ENCODE measurements at places on chromosomes 4 and X. TPM values are rescaled to one million over a fixed set of nuclear protein-coding genes. Genes with fewer than 3 reads are reported as not detected.

Gene MAEA
- 98.7 TPM for total RNA-seq

Gene IGFBP7
- total RNA-seq: 63.0 TPM

Gene SMIM10
- total RNA-seq: 0.64 TPM

Gene IQCM
- not detected for total RNA-seq

Gene NLGN3
- 17.9 TPM for total RNA-seq

Gene GAGE12J
- total RNA-seq: not detected

Gene C1GALT1C1
- total RNA-seq: 30.1 TPM

Gene ZXDB
- 7.1 TPM for total RNA-seq

- DNase-seq: no peak
Observed at GRCh38 chrX:68672581-68673318, 25.3 kb downstream of the STARD8 start.

DNA sequence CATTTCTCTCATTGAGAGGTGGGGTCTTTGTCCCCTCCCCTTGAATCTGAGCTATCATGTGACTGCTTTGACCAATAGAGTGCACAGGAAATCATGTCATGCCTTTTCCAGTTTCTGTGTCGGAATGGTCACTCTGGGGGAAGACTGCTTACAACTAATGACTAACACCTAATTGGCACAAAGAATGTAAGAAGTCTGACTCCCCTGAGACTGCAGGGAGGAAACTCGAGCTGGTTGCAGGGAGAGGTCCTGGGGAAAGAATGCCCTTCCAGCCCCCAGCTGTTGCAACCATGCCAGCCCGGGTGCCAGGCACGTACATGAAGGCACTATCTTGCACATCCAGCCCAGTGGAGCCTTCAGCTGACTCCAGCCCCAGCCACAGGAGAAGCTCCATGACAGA is 254.2 kb downstream of the DHX15 start:
- DNase-seq: no peak

- no peak for DNase-seq
Observed at GRCh38 chrX:2423282-2423681, 77.5 kb downstream of the DHRSX start.

- DNase-seq: no peak
Observed at GRCh38 chr4:162229670-162230069, 65.9 kb upstream of the FSTL5 start.

GRCh38 chr4:124529131-124529530 is 183.4 kb downstream of the ANKRD50 start:
- no peak for DNase-seq

DNA sequence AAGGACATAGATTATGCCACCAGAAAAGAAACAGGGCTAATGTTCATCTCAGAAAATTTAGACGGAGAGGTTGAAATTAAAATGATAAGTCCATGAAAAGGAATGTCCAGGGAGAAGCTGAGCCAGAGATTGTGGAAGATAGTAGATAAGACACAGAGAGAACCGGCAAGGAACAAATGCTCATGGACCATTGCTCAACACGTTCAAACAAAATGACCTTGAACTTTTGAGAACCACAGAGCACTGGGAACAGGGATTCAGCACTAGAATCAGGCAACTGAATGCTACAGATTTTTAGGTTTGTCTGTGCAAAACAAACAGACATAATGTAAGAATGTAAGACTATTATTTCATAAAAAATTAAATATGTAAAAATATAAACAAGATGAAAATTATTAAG is 206.3 kb downstream of the PDGFC start:
- DNase-seq: no peak

DNA sequence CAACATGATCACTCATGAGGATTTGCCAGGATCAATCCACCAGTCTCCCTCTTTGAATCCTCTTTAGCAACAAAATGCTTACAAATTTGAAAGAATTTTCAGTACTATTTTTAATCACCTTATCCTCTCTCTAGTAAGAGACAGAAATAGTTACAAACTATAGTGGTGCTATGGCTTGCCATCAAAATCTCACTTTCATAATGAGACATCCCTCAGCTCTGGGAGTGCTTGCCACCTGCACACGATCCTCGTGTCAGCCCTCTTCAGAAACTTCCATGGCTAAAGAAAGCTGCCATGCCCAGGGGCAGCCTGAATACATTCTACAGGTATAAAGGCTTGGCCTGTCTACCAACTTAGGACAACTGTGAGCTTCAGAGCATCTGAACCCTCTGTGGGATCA is 5.1 kb upstream of the DHX15 start:
- DNase-seq: no peak

GRCh38 chrX:48815266-48815665 is 11.0 kb upstream of the ERAS start:
- DNase-seq: no peak

- DNase-seq: no peak
Observed at GRCh38 chrX:51837451-51837850, 56.0 kb upstream of the MAGED1 start.

DNA sequence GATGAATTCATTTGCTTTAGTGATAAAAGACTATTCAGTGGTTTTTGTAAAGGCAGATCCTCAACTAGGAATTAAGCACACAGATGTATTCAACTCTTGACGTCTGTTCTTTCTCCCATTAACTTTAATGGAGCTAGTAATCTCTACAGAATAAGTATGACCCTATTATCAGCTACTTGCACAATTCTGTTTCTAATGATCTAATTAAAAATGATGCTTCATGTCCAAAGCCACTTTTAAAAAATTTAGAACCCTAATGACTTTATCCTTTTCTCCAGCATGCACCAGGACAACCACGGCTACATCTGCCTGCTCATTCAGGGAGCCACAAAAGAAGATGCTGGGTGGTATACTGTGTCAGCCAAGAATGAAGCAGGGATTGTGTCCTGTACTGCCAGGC is 85.4 kb downstream of the CBR4 start:
- DNase-seq: no peak

DNA sequence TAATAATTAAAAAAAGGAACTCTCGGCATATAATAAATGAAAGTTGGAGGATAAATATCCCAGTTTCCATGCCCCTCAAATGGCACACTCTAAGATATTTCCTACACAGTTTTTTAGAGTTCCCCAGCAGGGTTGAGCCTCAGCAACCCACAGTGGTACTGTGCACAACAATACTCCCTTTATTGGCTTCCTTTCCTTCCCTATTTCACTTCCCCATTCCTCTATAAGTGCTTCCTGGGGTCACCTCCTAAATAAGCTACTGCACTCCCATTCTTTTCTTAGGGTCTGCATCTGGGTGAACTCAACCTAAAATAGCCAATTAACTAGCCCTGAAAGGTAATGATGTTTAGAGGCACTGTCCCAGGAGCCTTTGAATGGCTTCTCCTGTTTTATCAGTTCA is 76.4 kb upstream of the NHS start:
- DNase-seq: no peak

- DNase-seq: no peak
Observed at GRCh38 chr4:1490011-1490653, 83.9 kb upstream of the NKX1-1 start.

- DNase-seq: no peak
Observed at GRCh38 chr4:38512840-38513239, 151.2 kb upstream of the KLF3 start.

DNA sequence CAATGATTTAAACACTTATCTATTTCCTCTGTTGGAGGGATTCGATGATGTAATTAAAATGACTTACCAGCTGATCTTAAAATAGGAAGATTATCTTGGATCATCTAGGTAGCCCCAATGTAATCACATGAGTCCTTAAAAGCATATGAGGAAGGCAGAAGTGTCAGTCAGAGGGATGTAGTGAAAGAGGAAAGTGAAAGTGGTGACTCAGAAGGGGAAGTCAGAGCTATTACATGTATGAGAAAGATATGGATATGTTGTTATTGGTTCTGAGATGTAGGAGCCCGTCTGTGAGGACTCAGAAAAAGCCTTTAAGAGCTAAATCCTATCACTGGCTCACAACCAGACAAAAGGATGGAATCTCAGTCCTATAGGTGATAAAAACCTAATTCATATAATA is 456.4 kb downstream of the DACH2 start:
- no peak for DNase-seq

DNA sequence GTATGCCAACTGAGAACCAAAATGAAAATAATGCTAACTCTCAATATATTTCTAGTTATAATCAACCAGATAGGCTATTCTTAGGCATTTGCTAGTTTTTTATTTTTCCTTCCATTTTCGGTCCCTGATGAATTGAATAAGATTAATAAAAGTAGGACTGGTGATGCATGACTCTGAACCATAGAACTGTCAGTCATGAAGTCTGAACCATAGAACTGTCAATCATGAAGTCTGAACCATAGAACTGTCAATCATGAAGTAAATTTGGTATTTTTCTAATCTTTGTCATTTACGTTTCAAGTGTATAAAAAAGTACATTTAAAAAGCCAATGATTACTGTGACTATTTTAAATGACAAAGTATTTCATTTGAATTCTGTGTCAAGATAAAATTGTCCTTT is 460.2 kb upstream of the NDST3 start:
- DNase-seq: no peak
